ENCODE measurements at places on chromosomes 11 and 22. TPM values are rescaled to one million over a fixed set of nuclear protein-coding genes. Genes with fewer than 3 reads are reported as not detected.
A peak's percentile ranks its signal among the peaks of the same experiment; 100 is the strongest.

The RASL10A gene
- total RNA-seq, result 0.73 TPM

The C11orf21 gene
- total RNA-seq, result not detected

DNA sequence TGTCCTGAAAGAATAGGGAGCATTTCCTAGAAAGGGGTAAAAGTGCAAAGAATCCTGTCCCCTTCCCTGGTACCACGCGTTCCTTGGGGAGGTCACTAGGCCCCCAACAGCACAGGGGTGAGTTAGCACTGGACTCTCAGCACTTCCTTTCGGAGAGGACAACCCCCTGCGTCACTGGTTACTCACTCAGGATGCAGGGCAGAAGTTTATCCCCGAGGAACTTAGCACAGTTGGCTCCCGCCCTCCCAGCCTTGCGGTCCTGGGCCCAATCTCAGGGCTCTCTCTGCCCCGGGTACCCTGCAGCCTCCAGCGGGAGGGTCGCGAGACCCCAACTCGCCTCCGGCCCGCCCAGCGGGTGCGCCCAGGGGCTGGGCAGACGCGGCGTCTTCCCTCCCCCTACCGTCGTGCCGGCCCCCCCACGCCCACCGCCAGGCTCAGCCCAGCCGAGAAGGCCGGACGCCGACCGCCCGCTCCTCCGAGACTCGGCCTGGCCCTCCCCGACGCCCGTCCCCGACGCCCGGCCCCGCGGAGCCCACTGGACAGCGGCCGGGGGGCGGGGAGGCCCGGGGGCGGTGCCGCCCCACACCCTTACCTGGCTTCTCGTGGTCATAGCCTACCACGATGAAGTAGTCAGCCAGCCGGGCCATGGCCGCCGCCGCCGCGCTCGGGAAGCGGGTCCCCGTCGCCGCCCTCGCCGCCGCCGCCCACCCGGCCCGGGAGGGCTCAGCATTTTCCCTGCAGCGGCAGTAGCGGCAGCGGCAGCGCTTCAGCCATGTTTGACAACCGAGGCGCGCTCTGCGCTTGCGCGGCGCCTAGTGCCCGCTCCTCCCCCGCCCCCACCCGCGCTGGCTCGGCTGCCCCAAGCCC lies at the start of gene SBF2:
TSS of gene SBF2 (minus strand) at position 797 of the 867 bp plus-strand sequence. CDS start at position 647, 150 bp downstream.
- DNase-seq, result peak; percentile 88

GRCh38 chr22:19614536-19614863 lies 90.3 kb upstream of the CLDN5 start:
- DNase-seq, result no peak

The ESAM gene
- total RNA-seq, result 29.7 TPM

DNA sequence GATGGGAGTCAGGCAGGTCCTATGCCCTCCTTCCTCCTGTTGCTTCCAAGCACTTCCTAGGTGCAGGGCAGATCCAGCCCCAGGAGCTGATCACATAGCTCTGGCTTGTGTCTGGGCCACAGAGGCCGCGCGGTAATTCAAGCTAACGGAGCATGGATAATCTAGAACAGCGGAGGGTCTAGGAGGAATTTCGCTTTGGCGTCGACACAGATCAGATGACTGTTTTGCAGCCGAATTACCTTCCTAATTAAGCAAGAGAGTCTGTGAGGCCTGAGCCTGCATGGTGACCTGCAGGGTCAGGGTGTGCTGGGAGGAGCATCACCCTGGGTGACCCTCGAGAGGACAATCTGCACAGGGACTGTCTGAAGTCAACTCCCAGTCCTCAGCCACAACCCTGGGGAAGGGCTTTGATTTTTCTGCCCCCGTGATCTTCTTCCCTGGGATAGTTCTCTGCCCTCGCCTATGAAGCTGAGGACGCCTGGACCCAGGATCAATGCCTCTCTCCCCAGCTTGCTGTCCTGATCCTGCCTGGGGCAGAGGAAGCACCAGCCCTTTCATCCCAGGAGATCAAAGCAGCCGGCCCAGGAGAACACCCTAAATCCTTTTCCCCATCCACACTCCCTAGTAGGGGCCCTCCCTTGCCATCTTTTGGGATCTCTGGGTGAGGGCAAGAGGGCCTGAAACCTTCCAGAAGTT lies 11.0 kb downstream of the NECTIN1 start:
- DNase-seq, result no peak

DNA sequence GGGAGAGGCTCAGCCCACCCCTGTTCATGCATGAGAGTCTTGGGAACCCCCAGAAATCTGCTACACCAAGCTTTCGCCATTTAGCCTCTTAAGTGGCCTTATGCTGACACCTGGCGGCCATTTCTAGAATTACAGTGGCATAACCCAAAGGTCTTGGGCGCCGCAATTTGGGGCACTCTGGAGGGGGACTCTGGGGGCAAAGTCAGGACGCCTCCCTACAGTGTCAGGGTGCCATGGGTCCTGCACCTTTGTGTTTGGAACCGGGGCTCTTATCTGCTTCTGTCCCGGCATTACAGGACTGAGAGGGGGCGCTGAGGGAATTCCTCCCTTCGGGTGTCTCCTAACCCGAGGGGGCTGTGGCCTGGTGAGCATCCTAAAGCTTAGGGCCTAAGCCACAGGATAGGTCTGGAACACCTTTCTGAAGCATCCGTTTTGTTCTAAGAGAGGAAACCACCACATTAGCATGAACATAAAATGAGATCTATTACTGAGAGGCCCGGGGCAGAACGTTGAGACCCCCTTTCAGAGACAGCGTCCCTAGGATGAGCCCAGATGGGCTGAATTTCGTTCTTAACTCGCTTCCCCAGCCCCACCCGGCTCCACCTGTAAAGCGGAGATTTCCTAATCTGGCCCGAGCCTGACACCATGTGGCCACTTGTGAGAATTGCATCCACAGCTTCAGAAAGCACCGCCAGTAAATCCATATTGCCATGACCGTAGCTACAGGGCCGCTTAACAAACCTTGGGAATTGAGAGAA lies 9.3 kb downstream of the INS start:
- peak; percentile 89 for DNase-seq

- DNase-seq, result peak; percentile 43
Measured at GRCh38 chr11:17750013-17750800, 15.6 kb downstream of the KCNC1 start.

DNA sequence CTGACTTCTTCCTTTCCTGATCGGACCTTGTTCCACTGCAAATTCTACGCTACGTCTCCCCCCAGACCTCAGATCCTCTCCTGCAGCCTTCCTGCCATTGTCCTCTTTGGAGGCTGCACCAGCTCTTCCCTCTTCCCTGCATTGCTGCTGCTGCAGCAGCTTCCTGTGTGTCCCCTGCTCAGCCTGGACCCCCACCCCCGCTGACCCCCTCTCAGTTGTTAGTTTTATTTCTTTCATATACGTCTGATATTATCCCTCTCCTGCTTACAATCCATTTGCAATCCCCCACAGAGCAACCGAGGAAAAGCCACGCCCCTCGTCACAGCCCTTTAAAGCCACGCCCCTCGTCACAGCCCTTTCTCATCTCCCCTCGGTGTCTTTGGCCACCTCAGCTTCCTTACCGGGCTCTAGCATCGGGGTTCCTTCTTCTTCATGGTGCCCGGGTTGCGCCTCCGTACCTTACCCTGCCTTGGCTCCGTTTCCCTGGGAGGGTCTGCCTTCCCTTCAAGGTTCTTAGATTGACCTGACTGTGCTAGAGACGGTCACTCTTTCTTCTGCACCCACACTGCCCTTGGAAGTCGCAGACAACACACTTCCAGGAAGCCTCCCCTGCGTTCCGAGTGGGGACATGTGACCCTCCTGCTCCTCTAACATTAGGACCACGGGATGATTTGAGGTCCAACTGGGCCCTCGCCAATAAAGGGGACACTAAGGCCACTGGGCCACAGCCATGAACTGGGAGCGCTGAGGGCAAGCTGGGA lies 4.8 kb downstream of the MRGPRG start:
- peak; percentile 27 for DNase-seq

The WNT11 gene
- 7.1 TPM for total RNA-seq

- DNase-seq, result no peak
Measured at GRCh38 chr22:29141078-29141688, 64.5 kb upstream of the EMID1 start.

- DNase-seq, result no peak
Measured at GRCh38 chr11:45149483-45150056, 3.1 kb downstream of the PRDM11 start.

The BTG4 gene
- not detected for total RNA-seq

DNA sequence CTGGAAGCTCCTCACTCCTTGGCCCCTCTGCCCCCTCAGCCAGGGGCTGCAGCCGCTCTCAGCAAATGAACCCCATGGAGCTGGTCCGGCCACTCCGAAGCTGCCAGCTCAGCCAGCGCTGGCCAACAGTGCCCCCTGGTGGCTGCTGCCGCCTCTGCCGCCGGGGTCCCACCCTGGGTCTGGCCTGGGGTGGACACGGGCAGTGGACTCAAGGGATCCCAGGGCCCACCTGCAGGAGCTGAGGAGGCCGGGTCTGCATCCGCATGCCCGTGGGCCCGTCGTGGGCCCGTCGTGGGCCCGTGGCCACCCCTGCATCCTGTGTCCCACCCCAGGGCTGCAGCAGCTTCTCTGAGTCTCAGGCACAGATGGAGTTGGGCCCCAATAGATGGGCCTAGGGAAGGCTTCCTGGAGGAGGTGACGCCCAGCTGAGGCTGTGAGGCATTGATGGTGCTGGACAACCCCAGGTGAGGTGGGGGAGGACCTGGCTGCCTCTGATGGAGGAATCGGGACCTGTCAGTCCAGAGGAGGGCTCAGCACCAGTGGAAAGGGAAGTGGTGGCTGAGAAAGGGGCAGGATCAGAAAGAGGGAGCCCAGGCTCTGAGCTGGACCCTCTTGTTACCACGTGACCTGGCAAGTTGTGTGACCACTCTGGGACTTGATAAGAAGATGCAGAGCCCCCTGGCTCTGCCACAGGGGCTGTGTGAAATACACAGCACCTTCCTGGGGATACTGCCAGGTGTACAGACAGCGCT lies 522.3 kb downstream of the BRD1 start:
- no peak for DNase-seq

DNA sequence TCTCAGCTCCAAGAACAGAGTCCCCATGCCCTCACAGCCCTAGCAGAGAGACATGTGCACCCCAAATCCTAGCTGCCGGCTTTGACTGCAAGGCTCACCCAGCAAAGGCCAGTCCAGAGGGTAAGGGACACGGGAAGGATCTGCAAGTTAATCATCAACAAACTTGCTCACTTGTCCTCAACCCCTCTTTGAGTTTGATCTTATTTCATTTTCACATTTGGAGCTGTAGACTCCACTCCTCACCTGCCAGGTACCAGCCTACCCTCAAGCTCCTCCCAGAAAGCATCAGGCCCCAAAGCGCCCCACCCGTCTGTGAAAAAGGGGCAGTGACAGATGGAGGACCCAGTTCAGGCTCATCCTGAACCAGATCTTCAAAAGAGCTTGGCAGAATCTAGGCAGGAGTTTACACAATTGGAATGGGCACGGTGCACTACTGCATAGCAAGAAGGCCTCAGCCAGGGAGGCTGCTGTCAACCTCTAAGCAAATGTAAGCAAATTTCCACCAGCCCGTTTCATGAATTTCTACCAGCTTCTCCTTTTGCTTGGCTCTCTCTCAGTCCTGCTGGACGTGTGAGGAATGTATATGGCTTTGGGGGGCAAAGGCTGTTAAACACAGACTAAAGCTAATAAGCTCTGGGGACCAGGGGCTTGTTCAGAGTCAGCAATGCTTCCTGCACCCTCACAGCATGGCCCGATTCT lies 5.5 kb downstream of the EHD1 start:
- no peak for DNase-seq

The DRICH1 gene
- total RNA-seq, result not detected

DNA sequence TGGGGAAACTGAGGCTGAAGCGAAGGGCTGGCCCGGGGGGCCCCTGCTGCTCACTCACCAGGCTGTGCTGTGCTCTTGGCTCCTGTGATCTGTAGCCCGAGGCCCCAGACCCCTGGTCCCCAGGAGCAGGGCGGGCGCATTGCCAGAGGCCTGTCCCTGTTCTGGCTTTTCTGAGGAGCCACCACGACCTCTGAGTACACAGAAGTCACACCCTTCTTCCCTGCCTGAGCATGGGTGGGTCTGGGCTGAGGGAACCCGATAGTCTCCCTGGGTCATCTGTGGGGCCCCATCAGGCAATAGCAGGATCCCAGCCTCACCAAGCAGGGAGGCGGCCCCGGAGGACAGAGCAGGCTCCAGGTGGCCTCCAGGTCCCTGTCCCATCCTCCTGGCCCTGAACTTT lies 5.1 kb downstream of the CASTOR1 start:
- no peak for DNase-seq

GRCh38 chr11:4863876-4864275 lies 14.9 kb upstream of the OR51S1 start:
- DNase-seq, result no peak

- DNase-seq, result no peak
Measured at GRCh38 chr11:64297699-64298358, 2.3 kb upstream of the CATSPERZ start.

DNA sequence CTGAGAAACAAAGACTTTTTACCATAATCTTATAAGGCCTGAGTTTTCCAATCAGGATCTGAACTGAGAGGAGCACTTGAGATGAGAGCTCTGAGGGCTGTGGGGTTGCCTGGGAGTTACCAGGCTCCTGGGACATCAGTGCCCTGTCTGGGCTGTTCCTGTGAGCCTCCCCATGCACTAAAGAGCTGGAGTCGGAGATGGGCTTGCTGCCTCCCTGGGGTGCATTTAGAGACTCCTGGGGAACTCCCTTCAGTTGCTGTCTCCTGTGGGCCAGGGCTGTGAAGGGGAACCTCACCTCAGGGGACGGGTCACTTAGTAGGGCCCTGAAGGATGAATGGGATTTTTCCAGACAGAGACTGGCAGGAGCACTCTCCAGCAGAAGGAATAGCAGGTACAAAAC lies 33.3 kb downstream of the KCNC1 start:
- peak; percentile 3 for DNase-seq

GRCh38 chr11:100903284-100903683 lies 216.2 kb downstream of the ARHGAP42 start:
- DNase-seq, result no peak

The CRYBB2 gene
- total RNA-seq, result not detected

DNA sequence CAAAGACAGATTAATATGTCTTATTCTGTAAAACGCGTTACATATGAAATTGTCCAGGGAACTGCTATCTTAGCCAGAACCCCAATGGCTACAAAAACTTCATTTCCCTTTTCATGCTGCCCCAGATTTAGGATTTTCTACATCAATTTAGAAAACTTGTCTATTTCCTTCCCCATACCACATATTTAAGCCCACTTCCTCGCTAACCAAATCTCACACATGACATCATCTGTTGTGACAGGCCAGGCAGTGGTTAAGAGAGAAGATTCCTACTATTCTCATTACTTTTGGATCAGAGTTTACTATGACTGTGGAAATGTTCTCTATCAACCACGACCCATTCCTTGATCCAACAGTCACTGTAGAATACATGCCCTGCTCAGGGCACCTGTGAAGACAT lies 15.9 kb downstream of the CCDC82 start:
- DNase-seq, result no peak

- DNase-seq, result no peak
Measured at GRCh38 chr11:68683536-68684384, 584 bp upstream of the GAL start.

The KRTAP5-8 gene
- total RNA-seq, result not detected

DNA sequence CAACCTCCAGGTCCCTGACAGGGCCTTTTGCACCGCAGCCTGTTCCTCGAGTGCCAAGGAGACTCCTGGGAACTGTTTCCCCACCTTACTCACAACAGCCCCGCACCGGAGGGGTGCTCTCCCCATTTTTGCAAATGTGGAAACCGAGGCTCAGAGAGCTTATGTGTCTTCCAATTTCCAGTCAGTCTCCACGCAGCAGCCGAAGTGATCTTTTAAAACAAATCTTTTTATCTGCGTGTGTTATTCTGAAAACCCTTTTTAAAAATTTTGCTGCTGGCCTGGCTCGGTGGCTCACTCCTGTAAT lies 409 bp upstream of the TMEM134 start:
- no peak for DNase-seq

- DNase-seq, result no peak
Measured at GRCh38 chr11:61345954-61346843, 13.2 kb downstream of the TKFC start.

The POTEH gene
- not detected for total RNA-seq
